ENCODE measurements at places on chromosomes 4 and X.

- DNase-seq, result no peak
Observed at GRCh38 chr4:14837860-14838259, 164.4 kb upstream of the CPEB2 start.

DNA sequence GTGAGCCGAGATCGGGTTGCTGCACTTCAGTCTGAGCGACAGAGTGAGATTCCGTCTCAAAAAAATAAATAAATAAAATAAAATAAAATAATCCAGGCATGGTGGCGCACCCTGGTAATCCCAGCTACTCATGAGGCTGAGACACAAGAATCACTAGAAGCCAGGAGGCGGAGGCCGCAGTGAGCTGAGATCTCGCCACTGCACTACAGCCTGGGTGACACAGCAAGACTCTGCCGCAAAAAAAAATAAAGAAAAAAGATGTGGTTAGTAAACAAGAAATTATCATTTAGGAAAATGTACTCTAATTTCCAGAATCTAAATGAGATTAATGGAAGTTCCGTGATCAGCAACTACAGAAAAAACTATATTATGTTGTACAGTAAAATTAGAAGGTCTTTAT, 14.5 kb upstream of the LRBA start:
- peak; percentile 21 for DNase-seq

GRCh38 chr4:52748432-52748831, 2.8 kb downstream of the ERVMER34-1 start:
- DNase-seq, result no peak

- no peak for DNase-seq
Observed at GRCh38 chr4:120801137-120801758, 121.3 kb downstream of the PRDM5 start.

GRCh38 chrX:31092476-31092875, 20.6 kb upstream of the FTHL17 start:
- no peak for DNase-seq
